CD4-positive, alpha-beta T cell treated with Interleukin-1 beta for 1 hour (primary cell): ENCODE measurements at places on chromosomes 1 and 21.

GRCh38 chr1:6005276-6005917, 13.2 kb upstream of the NPHP4 start:
- no peak for DNase-seq

- DNase-seq: peak; percentile 59
These were observed 331.6 kb downstream of the SRGAP2C start for GRCh38 chr1:121516234-121516967.

DNA sequence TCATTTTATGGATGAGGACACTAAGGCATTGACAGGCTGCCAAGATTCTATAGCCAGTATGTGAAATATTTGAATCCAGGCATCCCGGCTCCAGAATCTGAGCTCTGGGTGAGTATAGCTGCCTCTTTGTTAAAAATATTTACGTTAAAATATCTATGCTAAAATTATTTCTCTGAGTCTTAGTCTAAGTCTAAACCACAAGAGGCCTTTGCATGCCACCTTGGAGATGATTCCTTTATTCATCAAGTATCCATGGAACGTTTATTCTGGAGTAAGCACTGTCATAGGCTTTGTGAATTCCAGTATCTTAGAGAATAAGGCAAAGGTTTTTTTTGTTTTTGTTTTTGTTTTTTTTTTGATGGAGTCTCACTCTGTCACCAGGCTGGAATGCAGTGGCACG, 116.4 kb downstream of the GREM2 start:
- no peak for DNase-seq

DNA sequence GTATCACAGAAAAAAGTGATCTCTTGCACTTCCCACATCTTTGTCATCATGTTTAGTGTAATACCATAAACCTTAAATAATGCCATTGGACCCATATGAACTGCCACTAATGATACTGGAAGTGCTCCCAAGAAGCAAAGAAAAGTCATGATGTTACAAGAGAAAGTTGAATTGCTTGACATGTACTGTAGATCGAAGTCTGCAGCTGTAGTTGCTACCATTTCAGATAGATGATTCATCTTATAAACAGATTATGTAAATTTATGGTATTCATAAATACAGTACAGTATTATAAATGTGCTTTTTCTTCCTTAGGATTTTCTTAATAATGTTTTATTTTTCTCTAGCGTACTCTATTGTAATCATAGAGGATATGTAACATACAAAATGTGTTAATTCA, 30.1 kb upstream of the LAMC2 start:
- no peak for DNase-seq

DNA sequence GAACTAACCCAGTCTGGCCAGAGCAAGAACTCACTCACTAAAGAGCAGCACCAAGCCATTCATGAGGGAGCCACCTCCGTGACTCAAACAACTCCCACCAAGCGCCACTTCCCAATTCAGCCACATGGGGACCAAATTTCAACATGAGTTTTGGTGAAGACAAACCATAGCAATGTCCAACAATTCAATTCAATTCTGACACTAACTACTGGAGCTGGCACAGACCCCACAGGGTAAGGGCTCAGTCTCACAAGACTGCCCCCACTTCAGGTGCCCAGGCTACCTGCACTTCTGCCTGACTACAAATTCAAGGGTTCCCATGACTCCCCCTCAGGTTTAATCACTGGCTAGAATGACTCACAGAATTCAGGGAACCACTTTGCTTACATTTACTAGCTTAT, 48.8 kb upstream of the RAP1A start:
- DNase-seq: peak; percentile 26

GRCh38 chr21:46455575-46456385, 2.9 kb upstream of the DIP2A start:
- DNase-seq: no peak

- no peak for DNase-seq
These were observed 8.1 kb upstream of the G0S2 start for GRCh38 chr1:209667103-209667502.

GRCh38 chr1:236638945-236639344, 34.6 kb upstream of the HEATR1 start:
- DNase-seq: no peak

GRCh38 chr1:112633628-112634027, 14.0 kb downstream of the CAPZA1 start:
- DNase-seq: no peak

DNA sequence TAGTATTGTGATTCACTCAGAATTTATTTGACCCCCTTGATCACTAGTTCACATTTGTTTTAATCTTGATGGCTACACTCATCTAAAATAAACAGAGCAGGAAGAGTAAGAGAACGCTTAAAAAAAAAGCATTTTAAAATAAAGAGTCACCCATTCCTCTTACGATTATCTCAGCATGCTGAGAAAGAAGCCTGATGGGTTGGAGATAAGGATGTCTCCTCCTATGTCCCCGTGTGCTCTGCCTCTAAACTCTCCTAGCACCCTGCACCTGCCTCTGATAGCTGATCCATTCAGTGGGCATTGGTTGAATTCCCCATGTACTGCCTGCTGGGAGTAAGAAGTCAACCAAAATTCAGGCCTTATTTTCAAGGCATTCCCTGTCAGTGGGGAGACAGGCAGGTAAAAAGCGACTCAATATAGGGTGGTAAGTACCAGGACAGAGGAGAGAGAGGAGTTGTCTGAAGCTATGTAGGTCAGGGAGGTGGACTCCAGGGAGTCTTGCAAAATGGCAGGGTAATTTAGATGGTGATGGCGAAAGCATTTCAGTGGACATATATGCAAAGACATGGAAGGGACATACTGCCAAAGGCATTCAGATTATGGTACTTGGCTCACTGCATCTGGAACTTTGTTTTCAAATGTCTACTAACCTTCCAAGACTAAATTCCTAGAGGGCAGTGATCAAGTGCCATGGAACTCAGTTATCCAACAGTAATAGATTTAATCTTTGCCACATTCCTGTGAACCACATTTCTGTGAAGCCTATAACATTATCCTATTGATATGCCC, 18.4 kb downstream of the ELAVL4 start:
- DNase-seq: no peak

DNA sequence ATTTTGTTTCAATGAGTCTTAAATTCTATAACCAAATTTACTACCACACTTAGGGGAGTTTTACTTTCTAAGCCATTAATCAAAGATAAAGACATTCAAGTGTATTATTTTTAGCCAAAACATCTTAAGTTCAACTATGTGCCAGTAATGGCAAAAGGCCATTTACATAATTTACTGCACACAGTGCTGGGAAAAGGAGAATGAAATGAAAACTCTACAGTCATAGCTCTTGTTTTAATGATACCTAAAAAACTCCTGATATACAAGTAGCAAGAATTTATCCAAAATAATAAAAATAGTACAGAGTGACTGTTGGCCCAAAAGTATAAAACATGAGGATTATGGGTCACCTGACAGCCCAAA, 42.4 kb upstream of the C1orf198 start:
- DNase-seq: no peak

DNA sequence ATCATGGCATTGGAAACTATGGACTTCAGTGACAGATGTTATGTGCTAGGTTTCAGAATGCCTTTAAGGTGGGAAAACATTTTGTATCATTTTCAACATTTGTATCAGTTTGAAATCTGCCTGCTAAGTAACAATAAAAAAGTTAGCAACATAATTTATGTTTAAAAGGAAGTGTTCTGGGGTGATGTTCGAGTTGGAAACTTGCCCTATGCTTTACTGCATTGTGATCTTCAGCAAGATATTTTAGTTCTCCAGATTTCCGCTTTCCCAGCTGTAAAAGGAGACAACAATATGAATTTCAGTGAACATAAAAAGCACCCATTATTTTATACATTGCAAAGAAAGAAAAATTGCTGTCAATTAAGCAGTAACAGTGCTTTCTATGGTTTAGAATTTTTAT, 187.4 kb downstream of the DISC1 start:
- no peak for DNase-seq

DNA sequence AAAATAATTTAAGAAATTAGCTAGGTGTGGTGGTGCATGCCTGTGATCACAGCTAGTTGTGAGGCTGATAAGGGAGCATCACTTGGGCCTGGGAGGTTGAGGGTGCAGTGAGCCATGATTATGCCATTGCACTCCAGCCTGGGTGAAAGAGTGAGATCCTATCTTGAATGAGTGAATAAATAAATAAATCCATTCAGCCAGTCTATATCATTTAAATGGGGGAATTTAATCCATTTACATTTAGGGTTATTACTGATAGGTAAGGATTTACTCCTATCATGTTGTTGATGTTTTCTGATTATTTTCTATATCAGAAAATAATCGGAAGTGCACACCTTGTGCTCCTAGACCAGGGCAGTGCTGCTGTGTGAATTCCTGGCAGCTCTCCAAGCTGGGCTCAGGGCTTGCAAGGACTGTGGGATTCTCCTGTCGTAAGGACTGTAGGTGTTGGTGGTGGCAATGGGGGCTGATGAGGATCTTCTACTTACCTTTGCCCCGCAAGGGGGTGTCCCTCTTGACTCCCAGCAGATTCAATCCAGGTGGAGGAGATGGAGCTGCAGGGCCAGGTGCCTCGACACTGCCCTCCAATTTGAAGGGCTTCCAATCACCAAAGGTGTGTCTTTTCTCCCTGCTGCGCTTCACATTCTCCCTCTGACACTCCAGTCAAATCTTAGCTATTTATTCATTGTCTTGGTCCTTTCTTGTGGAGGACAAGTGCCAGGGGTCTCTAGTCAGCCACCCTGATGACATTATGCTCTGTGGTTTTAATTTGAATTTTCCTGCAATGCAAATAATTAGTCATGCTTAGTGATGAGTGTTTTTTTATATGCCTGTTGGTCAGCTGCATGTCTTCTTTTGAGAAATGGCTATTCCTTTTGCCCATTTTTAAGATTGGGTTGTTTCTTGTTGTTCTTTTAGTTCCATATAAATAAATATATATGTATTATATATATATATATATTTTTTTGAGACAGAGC, 14.1 kb upstream of the TRAPPC10 start:
- no peak for DNase-seq

DNA sequence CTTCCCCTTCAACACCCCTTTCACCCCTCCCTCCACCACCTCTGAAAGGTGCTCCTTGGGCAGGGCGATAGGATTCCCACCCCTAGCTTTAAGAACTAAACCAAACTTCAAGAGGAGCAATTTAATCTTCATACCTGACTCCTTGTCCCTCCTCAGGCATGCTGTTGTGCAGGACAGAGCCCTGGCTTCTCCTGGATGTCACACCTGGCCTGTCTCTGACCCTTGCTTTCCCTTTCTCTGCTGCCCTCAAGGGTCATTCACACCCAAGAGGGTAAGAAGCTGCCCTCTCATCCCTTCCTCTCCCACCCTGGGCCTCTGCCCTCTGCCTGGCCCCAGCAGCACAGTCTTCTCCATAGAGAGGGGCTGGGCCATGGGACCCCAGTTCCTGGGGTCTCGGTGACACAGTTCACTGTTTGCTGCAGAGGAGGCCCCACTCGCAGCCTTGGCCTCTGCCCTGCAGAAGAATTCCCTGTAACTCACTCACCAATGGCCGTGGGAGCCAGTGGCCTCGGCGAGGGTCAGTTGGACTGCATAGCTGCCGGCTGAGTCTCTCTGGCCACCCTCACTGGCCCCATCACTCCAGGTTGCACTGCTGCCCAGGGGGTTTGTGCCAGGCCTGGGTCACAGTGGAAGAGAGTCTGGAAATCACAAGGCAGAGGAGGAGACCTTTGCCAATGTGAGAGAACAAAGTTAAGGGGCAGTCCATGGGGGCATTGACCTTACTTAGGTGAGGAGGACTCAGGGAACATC, 28.4 kb upstream of the LHX4 start:
- no peak for DNase-seq

DNA sequence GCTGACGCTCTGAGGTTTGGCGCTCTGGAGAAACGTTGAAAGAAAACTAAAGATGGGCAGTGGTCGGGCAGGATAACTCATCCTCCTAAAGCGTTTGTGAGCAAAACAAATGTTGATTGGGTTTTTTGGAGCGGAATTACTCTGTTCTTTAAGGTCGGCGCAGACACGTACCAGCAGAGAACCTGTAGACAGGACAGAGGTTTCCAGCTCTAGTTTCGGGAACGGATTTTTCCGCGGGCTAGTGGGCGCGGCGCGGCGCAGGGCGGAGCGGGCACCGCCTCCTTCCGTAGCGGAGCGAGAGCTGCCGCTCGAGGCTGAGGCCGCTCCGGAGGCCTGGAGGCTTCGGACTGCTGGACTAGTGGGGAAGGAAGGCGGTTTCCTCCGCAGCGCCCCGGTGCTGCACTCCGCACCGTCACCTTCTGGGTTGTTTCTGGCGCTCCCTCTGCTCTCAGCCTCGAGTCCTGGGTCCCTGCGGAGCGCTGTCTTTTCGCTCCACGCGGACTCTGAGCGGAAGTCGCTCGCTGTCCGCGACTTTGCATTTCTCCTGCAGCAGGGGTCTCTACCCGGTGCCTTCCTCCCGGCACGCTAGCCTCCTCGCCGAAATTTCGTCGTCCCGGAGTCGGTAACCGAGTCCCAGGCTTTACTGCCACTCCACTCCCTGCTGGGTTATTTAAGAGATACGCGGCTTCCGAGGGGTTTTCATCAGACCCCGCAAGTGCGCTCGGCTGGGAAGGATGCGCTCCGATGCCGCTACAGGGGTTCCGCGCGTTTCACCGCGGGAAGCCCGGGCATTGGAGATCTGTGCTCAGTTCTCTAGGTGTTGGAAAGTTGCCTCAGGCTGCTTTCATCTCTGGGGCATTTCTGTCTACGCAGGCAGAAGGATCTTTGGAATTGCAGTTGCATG, 7.0 kb downstream of the FOXD2 start:
- peak; percentile 22 for DNase-seq

DNA sequence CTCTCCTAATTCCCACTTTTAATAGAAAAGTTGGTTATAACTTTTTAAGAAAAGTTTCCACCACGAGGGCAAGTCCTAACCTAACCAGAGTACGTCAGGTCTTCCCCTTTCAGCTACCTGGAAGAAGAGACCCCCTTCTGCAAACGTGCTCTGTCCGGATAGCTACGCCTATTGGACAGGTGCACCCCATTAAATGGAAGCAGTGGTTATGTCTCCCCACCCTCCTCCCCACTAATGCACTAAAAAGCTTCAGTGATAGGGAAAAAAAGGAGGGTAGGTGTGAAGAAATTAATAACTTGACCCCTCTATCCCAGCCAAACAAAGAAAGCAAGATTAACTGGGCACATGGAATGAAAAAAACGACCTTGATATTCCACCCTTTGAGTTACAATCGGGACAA, 7.7 kb downstream of the GLUL start:
- DNase-seq: no peak

DNA sequence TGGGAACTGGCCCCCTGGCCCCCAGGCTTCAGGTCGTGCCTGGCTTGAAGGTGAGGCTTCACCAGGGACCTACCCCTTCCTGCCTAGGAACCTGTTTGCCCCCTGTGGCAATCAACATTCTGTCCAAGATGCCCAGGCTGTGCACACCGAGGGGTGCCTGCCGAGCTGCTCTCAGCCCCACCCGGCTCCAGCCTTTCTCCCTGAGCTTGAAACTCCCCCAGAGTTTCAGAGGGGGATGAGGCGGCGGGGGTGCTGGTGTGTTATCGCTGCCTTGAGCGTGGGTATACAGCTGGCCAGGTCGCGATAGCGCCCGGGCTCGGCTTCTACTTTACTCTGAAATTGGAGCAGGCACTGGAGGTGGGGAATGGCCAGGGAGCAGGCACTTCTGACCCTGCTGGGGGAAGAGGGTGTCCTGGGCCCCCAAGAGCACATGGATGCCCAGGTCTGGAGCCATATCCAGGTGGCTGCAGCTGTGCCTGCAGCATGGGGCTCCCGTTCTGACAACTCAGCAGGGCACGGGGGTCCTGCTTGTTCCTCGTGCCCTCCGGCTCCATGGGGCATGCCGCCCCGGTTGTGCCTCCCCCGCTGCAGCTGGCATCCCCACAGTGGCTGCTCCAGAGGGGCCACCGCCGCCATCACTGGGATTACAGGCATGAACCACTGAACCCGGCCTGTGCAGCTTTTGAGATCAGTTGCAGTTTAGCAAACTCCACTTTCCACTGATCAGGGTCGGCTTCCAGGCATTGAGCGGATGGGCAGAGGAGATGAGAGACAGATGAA, 29.8 kb downstream of the RYR2 start:
- no peak for DNase-seq

- no peak for DNase-seq
These were observed 97.4 kb upstream of the ST6GALNAC5 start for GRCh38 chr1:76769911-76770310.
